ENCODE measurements at places on chromosomes 2 and 18.

DNA sequence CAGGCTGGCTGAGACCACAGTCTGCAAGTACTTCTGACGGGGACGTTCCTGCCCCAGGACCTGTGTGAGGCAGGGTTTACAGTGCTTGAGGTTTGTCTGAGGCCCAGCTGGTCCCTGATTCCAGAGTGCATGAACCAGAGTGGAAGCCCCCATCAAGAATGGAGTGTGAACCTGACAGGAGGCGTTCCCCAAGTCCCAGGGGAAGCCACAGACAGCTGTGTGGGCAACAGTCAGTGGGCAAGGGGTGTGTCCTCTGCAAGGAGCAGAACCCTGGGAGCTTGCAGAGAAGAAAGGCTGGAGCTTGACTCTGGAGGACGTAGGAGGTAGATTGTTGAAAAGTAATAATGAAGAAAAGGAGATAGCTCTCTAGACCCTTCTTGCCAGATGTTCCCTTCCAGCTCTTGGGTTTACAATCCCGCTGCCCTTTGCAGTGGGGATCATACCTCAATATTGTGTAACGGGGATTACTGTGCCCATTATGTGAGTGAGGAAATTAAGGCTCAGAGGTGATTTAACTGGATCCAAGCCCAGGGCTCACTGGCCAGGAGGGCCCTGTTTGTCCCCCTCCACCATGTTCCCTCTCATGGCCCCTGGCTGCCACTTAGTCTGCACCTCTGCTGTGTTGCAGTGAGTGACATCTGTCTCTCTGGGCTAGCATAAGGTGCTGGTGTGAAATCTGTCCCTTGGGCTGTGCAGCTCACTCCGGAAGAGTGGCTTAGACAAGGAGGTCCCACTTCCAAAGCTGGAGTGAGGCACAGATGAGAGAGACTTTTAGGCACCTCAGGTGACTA lies 6.2 kb downstream of the DBI start:
- no peak for DNase-seq

- DNase-seq, result no peak
Measured at GRCh38 chr2:120470041-120470965, 124.4 kb downstream of the INHBB start.

- no peak for DNase-seq
Measured at GRCh38 chr2:10834068-10834655, 21.6 kb upstream of the PDIA6 start.

GRCh38 chr2:128494307-128494639 lies 175.6 kb upstream of the HS6ST1 start:
- no peak for DNase-seq

GRCh38 chr2:209901172-209901571 lies 101.3 kb upstream of the RPE start:
- DNase-seq, result no peak

DNA sequence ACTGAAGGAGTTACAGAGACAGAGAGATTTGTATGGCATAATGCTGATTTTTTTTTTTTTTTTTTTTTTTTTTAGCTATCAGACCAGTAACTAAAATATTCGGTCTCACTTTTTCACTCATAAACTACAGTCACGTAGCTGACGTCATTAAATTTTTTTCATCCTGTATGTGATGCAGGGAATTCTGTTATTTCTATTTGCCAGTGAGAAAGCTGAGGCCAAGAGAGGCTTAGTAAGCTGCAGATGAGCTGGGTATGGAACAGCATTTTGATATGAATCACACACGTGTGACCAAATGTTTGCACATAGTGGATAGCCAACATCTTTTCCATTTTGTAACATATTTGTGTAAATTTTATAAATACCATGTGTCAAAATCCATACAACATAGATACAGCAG lies 79.1 kb upstream of the EPB41L3 start:
- no peak for DNase-seq

- no peak for DNase-seq
Measured at GRCh38 chr2:33467413-33467812, 9.0 kb upstream of the RASGRP3 start.

- DNase-seq, result no peak
Measured at GRCh38 chr2:217902379-217903141, 100.2 kb downstream of the TNS1 start.

DNA sequence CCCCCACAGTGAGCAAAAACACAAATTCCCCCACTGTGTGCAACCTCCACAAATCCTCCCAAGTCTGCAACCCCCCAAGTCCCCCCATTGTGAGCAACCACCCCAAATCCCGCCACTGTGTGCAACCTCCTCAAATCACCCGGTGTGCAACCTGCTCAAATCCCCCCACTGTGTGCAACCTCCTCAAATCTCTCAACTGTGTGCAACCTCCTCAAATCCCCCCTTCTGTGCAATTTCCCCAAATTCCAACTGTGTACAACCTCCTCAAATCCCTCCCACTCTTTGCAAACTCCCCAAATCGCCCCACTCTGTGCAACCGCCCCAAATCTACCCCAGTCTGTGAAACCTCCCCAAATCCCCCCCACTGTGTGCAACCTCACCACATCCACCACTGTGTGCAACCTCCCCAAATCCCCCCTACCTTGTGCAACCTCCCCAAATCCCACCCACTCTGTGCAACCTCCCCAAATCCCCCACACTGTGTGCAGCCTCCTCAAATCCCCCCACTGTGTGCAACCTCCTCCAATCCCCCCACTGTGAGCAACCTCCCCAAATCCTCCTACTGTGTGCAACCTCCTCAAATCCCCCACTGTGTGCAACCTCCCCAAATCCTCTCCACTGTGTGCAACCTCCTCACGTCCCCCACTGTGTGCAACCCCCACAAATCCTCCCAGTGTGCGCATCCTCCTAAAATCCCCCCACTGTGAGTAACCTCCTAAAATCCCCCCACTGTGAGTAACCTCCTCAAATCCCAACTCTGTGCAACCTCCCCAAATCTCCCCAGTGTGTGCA lies 115.2 kb downstream of the TPO start:
- no peak for DNase-seq

- no peak for DNase-seq
Measured at GRCh38 chr2:174882416-174882815, 118.1 kb upstream of the CHRNA1 start.

DNA sequence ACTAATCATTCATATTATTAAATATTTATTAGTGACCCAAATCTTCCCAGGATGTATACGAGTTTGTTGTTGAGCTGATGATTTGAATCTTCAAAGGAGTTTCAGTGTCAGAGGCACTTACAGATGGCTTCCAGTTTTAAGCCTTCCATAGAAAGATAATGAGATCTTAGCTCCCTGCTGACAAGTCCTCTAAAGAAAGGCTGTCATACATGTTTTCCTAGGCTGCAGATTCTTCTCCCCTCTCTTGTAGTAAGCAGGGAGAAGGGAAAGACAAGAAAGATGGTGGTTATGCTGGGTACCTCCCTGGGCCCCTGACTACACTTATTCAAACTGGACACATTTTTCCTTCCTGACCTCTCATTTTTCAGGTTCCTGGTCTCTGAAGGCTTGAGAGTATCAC lies 8.1 kb upstream of the GAREM1 start:
- DNase-seq, result no peak

DNA sequence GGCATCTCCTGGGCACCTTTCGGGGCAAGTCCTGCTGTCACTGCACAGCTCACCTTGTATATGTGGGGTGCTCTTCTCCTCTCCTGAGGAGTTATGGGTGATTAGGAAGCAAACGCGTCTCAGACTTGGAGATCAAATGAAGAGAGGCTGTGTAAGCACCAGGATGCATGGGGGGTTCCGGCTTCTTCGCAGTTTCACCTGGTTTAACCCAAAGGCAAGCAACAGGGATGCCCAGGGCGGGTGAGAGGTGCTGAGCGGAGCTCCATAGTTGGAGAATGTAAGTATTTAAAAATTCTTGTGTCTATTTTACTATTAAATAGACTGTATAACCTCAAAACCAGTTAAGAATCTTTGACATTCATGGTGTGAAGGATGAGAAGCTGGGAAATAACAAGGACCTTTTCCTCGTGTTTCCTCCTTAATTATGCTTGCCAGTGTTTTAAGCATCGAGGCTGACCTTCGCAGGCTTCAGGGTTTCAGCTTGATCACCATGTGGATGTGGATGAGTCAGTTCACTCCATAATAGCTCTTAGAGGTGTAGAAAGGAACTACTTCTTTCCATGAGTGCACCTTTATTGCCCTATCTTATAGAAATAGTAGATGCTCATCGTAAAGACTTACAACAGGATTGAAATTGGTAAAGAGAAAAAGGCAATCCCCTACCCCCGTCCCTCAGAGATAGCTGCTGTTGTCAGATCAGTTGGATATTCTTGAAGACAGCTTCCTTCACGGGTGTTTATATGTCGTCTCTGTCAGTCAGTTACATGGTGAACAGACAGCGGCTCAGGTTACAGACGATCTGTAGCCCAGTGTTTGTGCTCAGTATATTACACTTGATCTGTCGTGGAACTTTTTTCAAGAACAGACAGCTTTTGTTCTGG lies 201.1 kb downstream of the AGAP1 start:
- no peak for DNase-seq

DNA sequence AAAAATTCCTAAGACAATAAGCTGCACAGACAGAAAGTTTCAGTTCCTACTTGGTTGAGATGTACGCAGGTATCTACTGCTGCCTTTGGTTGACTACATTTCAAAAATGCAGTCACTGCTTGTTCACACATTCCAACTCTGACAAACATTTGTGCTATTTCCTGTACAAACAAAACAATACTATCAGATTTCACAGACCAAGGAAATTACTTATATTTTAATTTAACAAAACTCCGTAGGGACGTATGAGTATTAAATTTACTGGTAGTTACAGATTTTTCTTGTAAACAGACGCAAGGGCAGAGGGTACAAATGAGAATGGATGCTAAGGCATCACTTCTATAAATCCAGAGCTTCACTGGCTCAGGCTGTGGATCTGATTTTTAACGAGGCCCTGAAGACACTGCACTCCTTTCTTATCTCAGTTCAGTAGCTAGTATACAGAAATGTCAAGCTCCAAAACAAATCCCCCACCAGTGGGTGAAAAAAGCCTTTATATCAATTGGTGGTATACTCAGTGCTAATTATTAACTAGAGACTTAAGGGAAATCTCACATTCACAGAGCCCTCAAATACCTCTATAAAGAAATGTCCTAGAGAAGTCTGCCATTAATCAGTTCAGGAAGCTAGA lies 31.7 kb upstream of the TTC32 start:
- DNase-seq, result no peak

- DNase-seq, result no peak
Measured at GRCh38 chr2:120915670-120916069, 180.0 kb downstream of the GLI2 start.

- no peak for DNase-seq
Measured at GRCh38 chr2:18001671-18002070, 123.2 kb downstream of the KCNS3 start.

- DNase-seq, result no peak
Measured at GRCh38 chr2:53631313-53632125, 136.1 kb upstream of the CHAC2 start.

- DNase-seq, result no peak
Measured at GRCh38 chr2:238171575-238172187, 12.9 kb downstream of the ERFE start.

- DNase-seq, result no peak
Measured at GRCh38 chr2:188773075-188773474, 201.1 kb upstream of the COL3A1 start.

DNA sequence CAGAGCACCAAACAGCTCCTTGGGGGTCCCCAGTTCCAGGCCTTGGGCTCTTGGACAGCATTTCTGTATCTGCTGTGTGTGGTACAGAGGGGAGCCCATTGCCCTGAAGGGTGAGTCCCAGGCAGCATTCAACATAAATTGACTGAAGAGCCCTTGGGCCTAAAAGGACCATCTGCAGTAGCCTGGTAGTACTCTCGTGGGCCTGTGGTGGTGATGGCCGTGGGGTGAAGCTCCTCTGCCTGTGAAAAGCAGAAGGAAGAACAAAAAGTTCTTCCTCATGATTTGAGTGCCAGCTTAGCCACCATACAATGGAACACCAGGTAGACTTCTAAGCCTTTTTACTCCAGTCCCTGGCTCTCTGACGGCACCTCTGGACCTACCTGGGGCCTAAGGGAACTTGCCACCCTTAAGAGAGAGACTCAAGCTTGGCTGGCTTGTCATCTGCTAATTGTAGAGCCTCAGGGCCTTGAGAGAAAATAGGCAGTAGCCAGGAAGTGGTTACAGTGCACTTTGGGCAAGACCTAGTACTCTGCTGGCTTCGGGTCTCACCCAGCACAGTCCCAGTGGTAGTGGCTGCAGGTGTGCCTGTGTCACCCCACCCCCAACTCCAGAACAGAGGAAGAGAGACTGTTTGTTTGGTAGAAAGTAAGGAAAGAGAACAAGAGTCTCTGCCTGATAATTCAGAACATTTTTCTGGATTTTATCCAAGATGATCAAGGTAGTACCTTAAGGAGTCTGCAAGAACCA lies 84.6 kb upstream of the CERS6 start:
- DNase-seq, result no peak

- DNase-seq, result no peak
Measured at GRCh38 chr2:143140864-143141661, 11.8 kb downstream of the ARHGAP15 start.

DNA sequence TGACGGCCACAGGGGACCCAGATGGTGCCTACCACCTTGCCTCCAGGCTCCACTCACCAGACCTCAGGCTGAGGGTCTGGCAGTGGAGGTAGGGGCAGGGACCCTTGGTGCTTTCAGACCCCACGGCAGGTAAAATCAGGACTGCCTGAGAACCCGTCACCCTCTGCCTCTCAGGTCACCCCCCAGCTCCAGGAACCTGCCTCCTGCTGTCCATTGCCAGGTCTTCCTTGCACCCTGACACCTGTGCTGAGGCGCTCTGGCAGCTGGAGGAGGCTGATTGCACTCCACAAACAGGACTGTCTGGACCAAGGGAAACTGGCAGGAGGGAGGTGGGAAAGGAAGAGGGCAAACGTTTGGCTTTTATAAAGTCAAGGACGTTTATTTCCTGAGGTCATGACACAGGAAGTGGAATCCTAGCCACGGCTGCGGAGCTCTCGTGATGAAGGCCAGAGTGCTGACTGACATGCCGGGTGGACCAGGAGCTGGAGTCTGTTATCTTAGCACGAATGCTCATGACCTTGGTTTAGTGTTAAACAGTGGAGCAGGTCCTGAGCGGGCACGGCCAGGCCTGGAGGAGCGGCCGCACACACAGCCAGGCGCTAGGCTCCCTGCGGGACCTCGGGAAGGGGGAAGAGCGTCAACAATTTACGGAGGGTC lies 40.5 kb downstream of the ANO7 start:
- no peak for DNase-seq

DNA sequence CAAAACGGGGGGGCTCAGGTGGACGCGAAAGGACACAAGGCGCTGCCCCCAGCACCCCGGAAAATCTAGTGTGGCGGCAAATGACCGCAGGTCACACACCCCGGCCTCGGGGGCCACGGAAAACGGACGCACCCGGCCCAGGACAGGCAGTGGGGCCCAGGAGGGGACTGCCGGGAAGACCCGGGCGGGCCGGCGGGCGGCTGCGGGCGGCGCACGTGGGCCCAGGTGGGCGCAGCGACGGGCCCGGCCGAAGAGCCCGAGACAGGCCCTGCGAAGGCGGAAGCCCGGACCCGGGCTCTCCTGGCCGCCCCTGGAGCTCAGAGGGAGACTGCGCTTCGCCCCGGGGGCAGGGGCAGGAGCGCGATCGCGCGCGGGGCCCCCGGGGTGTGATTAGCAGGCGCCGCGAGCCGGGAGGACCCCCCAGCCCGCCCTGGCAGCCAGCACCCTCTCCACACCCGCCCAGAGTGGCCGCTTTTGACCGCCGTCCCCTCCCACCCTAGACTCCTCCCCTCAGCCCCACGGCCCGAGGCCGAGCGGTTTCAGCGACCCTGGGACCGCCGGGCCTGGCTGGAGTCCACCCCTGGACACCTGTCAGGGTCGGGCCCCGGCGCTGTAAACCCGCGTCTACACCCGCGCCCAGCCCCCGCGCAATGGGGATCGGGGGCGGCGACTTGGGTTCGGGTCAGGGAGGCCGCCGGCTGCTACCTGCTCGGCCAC lies 773 bp downstream of the MBP start:
- DNase-seq, result no peak
